ENCODE measurements at places on chromosomes 2 and 18.
A peak's percentile ranks its signal among the peaks of the same experiment; 100 is the strongest.

DNA sequence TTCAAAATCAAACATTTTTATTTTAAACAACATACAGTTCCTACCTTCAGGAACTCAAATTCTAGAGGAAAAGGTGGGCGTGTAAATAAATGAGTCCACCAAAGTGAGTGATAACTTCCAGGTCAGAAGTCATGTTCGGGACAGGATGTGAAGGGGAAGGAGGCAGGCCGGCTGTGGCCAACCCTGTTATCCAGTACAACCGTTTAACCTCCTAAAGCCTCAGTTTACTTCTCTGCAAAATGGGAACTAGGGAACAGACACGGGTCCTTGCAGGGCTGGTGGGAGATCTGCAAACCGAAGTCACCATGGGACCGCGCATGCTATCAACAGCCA is 373 bp downstream of the EIPR1 start:
- DNase-seq: peak; percentile 41

GRCh38 chr18:32310101-32310500 is 120.3 kb downstream of the MEP1B start:
- no peak for DNase-seq

- DNase-seq: no peak
Measured at GRCh38 chr2:191983186-191983585, 136.3 kb upstream of the CAVIN2 start.

- DNase-seq: peak; percentile 81
Measured at GRCh38 chr2:19623488-19623887, 265.1 kb upstream of the OSR1 start.

DNA sequence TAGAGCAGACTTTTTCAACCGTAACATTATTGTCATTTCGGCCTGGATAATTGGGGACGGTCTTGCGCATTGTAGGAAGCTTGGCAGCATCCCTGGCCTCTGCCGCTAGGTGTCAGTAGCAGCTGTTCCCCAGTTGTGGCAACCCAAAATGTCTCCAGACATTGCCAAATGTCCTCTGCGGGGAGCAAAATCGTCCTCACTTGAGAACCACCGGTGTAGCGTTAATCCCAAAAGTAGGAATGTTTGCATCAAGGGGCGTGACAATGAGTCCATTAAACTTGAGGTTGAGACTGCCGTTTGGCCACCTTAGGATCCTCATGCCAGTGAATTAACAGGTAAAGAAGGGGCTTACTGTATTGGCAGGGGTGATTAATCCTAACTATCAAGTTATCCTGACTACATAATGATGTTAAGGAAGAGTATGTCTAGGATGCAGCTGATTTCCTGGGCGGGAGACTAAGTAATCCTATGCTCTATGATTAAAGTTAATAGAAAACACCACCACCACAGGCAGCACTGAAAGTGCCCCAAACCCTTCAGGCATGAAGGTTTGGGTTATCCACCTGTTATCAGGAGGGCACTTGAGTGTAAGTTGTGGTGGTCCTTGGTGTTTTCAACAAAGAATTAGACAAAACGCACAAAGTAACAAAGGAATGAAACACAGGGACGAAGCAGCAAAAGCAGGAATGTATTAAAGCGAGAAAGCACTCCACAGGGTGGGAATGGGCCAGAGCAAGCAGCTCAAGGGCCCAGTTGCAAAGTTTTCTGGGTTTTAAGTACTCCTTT is 4.9 kb upstream of the ZC3H8 start:
- peak; percentile 83 for DNase-seq

- DNase-seq: no peak
Measured at GRCh38 chr2:22950431-22950830, 434.5 kb upstream of the KLHL29 start.

GRCh38 chr2:101111262-101111838 is 39.8 kb downstream of the TBC1D8 start:
- DNase-seq: no peak

DNA sequence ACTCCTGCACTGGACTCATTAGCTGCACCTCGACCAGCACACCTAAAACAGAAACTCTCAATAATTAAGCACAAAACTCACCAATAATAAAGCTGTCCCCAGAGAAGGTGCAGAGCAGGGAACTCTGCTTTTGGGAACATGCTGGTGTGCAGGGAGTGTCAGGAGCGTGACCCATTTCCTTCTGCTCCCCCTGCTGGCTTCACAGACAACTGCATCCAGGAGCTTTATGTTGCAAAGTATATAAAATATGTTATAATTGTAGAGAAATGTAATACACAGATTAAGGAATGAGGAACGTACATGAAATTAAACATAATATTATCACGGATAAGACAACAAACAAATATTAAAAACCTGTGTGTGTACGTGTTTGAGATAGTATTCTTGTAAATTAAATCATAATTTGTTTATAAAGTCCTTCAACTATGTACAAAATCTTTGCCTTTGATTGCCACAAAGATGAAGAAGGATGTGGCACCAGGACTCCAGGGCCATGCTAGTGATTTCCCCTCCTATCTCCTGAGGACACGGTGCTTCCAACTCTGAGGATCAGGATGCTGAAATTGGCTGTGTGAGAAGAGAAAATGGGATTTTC is 68.6 kb upstream of the MAL start:
- DNase-seq: peak; percentile 59

DNA sequence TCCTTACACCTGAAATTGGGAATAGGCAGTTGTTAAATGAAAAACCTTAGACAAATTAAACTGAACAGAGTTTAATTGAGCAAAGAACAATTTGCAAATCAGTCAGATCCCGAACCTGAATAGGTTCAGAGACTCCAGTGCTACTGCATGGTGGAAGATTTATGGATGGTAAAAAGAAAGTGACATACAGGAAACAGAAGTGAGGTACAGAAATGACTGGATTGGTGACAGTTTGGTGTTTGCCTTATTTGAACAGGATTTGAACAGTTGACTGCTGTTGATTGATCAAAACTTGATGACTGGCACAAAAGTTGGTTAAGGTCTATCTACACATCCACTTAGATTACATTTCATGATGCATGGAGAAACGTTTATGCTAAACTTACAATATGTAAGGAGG is 248.8 kb downstream of the HNMT start:
- DNase-seq: no peak

DNA sequence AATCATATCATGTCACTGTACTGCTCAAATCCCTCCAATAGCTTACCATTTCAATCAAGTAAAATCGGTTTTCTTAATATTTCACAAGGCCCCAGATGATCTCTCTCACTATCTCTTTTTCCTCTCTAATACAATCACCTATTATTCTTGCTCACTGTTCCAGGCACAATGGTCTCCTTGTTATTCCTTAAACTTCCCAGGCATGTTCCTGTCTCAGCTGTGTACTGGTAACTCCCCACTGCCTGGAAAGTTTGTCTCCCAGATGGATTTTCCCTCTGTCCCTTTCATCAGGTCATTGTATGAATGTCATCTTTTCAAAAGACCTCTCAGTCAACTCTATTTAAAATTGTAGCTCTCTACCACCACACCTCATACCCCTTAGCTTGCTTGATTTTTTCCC is 30.7 kb upstream of the FANCL start:
- no peak for DNase-seq

DNA sequence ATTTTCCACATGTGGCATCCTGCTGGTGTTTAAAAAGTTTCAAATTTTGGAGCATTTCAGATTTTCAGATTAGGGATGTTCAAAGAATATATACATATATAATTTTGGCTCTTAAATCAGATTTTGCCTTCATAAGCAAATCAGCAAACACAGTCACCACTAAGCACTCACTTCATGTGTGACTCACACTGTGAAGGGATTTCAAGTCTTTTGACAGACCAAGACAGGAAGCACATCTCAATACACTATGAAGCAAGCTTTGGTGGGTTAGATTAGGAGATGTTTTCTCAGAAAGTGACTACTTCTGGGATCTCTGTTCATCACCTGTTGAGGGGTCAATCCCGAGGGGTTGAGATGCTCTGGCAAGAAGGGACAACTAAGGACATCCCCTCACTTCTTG is 227.8 kb upstream of the RBBP8 start:
- peak; percentile 69 for DNase-seq

DNA sequence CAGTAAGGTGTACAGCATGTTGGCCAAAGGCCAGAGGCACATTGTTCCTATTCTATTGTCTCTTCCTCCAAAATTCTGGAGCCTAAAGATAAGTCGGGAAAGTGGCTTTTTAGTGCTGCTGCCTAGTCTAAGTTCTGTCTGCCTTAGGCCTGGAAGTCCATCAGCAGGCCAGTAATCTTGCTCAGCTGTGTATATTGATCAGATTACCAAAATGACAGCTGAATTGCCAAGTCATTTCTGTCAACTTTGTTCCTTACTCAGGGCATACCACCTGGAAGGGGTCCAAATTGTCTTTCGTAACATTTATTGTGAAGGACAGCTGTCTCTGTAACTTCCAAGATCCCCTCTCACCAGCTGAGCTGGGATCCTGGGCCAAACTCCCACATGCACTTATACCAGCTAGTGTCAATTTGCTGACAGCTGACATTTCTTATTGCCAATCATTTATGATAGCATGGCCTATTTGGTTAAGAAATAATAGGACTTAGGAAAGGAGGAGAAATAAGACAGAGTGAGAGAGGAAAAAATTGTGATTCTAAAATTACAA is 116.8 kb upstream of the FSHR start:
- DNase-seq: peak; percentile 8

- no peak for DNase-seq
Measured at GRCh38 chr18:79259218-79259617, 136.5 kb upstream of the NFATC1 start.

DNA sequence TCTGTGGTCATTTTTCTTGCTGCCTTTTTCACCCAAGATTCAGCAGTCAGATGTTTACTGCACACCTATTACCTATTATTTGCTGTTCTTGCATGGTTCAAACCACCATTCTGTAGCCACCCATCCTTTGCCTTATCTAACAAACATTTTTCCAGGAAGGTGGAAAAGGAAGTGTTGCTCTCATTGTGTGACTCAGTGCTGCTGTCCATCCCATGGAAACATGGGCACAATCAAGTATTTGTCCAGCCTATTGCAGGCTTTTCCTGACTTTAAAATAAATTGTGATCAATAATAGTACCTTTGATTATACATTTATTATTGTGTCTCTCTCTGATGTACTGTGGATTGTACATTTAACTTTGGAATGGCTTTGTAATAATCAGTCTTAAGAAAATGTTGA is 53.2 kb downstream of the USP14 start:
- no peak for DNase-seq

GRCh38 chr2:96359310-96359709 is 23.7 kb downstream of the NCAPH start:
- no peak for DNase-seq

DNA sequence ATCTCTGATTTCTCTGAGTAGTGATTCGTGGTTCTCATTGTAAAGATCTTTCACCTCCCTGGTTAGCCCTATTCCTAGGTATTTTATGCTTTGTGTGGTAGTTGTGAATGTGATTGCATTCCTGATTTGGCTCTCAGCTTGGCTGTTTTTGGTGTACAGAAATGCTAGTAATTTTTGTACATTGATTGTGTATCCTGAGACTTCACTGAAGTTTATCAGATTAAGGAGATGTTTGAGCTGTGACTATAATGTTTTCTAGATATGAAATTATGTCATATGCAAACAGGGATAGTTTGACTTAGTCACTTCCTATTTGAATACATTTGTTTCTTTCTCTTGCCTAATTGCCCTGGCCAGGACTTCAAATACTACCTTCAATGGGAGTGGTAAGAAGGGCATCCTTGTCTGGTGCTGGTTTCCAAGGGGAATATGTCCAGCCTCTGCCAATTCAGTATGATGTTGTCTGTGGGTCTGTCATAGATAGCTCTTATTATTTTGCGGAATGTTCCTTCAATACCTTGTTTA is 251.9 kb upstream of the ZNF804A start:
- DNase-seq: no peak

DNA sequence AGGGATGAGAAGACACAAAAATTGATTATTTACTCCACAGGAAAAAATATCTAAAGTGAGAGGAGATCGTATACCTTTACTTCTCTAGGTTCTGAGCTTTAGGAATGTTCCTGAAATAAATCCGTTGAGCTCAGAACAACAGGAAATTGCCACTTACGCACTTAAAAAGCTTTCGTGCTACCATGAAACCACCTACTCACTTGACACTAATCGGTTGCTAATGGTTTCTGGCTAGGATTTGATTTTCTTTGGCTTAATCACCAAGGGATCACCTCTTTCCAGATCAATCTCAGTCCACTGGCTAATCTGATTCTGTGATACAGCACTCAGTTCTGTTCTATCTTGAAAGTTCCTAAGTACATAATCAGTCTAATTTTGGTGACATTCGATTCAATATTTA is 419.6 kb downstream of the DLGAP1 start:
- no peak for DNase-seq

DNA sequence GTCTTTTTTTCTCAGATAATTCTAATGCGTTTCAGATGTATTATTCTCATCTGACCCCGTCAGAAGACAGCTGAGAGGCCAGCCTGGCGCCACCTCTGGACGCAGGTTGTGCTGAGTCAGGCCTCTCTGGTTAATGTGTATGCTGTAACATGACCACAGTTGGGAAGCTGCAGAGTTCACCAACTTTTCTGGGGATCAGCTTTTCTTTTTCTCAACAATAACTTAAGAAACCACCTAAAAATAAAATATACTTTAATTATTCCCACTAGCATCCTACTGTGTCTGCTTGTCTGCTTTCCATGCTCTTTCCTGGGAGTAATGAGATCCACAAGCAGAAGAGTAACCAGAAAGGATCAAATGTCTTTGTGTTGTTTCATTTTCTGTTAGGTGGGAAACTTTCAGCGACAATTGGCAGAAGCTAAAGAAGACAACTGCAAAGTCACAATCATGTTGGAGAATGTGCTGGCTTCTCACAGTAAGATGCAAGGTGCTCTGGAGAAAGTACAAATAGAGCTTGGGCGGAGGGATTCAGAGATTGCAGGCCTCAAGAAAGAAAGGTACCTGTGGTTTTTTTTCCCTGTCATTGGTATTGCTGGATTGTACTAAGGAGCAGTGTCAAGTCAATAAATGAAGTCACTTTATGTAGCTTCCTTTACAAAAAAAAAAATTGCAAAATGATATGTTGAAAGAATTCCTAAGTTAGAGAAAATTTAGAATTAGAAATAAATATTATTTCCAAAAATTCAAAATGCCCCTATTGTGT is 79.8 kb downstream of the CCDC150 start:
- no peak for DNase-seq

DNA sequence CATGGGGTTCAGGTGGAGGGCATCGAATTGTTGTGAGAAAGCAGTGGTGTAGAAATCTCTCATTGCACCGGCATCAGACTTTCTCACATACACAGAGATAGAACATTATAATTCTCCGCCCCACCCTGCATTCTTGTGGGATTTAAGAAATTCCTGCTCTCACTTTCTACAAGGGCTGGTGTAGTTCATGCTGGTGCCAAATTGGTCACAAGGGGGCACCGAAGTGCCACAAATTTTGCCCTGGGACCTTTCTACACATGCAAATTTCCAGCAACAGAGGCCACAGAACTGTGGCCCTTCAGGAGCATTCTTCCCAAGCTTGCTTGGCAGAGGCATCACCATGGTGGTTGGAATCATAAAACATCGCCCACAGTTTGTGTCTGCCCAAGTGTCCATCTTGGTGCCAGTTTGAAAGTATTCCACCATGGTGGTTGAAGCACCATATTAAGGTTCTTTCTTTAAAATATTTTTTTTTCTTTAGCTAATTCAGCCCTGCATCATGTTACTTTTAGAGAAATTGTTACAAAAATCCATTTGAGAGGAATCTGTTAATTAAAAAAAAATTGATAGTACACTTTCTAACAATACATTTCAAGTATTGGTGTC is 521.2 kb upstream of the FANCL start:
- DNase-seq: peak; percentile 81
